CD4-positive, alpha-beta T cell treated with Interleukin-4 for 1 hour (primary cell): ENCODE measurements at places on chromosomes 11 and 22.

DNA sequence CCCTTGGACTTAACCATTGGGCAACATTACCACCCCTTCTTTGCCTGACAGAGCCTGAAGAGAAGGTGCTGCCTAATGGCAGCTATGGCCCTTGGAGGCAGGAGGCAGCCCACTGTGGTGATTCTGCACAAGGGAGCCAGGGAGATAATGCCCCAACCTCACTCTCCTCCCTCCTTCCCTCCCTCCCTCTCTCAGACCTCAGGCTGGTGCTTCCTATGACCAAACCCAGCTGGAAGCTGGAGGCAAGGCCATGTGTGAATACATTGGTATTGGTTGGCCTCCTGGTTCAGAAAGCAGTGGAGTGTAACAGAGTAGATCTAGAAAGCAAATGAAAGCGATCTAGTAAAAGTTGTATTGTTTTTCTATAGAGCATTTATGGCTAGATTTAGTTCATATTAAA lies 233.1 kb downstream of the CSNK2A3 start:
- no peak for DNase-seq

DNA sequence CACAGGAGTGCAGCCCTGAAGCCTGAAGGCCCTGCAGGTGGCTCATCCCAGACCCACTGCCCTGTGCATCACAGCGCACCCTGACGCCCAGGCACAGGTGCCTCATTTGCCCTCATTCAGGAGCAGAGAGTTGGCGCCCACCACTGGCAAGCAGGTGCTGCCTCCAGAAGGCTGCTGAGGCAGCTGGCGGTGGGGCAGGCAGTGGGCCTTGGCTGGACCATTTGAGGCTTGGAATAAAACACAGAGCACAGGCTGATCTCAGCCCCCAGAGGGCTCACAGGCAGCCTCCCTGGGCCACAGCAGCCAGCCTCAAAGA lies 1151.9 kb downstream of the BRD1 start:
- no peak for DNase-seq

GRCh38 chr22:34534101-34534500 lies 531.9 kb upstream of the ISX start:
- no peak for DNase-seq

DNA sequence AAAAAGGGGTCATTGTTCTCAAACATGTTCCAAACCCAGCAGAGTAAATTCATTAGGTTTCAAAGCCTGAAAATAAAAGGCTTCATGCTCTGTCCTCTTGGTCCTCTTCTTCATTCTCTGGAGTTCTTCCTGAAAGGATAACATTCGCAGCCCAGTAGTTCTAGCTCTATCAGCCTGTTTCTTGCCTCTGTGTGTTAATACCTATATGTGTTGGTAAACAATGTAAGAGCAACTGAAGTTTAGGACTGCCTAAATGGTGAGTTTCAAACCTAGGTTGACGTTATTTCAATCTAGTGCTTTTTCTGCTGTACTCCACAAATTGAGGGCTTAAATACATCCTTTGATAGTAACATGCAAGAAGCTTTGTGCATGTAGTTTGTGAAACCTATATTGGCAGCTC lies 9.4 kb downstream of the AASDHPPT start:
- DNase-seq: no peak

DNA sequence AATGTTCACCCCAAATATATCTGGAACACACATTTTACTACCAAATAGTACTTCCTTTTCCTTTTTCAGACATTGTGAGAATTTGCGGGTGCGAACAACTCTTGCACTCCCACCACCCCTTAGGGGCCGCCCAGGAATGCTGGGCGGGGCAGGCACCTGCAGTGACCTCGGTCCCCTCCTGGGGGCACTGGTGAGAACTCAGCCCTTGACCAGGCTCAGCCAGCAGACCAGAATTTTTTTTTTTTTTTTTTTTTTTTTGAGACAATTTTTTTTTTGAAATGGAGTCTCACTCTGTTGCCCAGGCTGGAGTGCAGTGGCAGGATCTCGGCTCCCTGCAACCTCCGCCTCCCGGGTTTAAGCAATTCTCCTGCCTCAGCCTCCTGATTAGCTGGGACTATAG lies 75.8 kb downstream of the ARHGAP8 start:
- no peak for DNase-seq

- no peak for DNase-seq
Measured at GRCh38 chr22:37804352-37804880, 3.3 kb upstream of the GCAT start.

DNA sequence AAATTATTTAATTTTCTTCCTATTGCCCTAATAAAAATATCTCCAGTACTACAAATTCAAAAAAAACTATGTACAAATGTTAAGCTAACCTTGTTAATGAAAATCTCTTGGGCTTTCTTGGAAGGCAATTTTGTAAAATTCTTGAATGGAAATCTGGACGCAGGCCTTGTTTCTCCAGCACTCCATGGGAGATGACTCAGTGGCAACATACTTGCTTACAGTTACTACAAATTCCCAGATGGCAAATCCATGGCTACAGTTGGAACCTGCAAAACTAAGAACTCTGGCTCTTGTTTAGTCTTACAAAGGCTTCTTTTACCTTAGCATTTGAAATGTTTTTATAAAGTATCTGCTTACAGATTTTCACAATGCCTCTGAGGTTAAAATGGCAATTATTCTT lies 725.2 kb downstream of the DLG2 start:
- no peak for DNase-seq
